ENCODE measurements at places on chromosomes 12 and 14.

DNA sequence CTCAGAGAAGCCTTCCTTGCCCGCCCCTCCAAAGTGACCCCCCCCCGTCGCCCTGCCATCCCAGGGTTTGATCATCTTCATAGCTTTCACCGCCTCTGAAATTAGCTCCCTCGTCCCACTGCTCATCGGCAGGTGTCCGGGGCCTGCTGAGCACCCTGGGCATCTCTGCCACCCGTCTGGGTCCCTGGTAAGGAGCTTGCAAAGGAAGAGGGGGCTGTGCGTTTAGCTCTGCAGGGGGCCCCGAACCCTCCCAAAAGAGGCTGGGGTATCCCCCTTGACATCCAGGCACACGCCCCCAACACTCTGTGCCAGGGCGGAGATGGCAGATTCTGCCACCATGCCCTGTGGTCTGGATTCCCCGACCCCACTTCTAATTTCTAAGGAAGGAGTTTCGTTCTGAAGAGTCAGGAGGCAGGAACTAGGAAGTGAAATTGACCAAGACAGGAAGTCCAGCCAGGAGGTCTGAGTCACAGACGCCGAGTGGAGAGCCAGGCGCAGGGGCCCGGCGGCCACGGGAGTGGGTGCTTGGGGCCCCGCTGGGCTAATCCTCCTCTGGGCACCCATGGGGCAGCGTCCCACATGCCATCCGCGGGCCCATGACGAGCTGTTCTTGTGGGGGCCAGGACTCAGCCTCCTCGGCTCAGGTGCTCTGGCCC lies 95.7 kb downstream of the RFLNA start:
- no peak for DNase-seq

DNA sequence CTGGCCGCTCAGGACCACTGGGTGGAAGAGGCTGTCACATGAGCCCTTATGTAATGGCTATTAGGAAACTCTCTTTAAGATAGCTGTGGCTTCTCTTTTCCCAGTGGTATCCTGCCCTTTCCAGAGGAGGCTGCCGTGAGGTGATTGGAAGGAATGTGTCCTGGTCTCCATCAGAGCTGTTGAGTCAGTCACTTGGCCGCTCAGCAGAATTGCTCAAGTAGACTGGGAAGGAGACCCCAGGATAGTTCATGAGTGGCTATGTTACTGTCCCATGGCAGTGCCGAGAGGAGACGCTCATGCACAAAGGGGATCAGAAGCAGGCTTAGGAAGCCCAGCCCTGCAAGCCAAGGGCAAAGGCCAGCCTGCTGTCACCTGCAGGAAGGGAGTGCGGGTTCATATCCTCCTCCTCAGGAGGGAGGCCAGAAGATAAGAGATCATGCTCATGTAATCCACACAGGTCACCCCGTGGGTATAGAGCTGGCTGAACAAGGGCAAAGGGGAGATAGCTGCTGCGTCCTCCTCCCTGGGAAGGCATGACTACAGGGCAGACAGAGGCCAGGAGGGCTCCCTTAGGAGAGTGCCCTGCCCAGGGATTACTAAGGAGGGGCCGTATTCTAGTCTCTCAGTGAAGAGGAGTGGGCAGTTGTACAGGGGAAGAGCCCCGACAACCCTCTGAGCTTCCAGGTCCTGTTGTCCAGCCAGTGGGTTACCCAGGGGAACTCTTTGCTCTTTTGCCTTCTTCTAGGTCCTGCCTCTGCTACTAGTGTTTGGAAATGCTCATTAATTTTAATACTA lies 137.0 kb upstream of the MAX start:
- no peak for DNase-seq

DNA sequence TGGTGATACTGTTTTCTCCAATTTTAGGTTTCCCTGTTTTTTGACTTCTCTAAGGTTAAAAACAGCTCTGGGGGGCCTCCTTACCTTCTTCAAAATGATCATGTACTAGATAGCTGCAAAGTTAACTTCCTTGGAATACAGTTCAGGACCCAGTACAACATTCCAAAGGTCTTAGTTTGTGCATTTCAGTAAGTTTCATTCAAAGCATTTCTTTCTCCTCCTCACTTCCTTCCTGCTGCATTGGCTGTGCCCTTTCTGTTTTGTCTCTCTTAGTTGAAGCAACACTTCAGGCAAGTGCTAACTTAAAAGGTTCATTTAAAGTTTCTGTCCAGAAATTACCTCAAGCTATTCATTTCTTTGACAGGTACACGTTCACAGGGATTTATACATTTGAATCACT lies 95.7 kb downstream of the SCN8A start:
- DNase-seq: no peak

- DNase-seq: no peak
Observed at GRCh38 chr12:60210756-60211155, 614.9 kb downstream of the SLC16A7 start.

GRCh38 chr12:53145383-53146260 lies 34.9 kb upstream of the ZNF740 start:
- DNase-seq: no peak
